Sigmoid colon (tissue), 7 donors: ENCODE measurements at places on chromosomes 1 and 21. TPM values are rescaled to one million over a fixed set of nuclear protein-coding genes. Genes with fewer than 3 reads are reported as not detected.

Gene CFHR3
- 0.09 TPM for polyA plus RNA-seq

Gene CCDC185
- not detected for polyA plus RNA-seq

Gene TMOD4
- not detected for polyA plus RNA-seq

Gene PGLYRP4
- not detected for polyA plus RNA-seq

Gene CLCA1
- 201 TPM for polyA plus RNA-seq

Gene C4BPA
- 1.2 TPM for polyA plus RNA-seq

Gene OLFM3
- polyA plus RNA-seq, result not detected

Gene WNT3A
- 0.01 TPM for polyA plus RNA-seq

Gene OR6N1
- polyA plus RNA-seq, result not detected

Gene NADK
- polyA plus RNA-seq, result 107 TPM

Gene SPRR2F
- polyA plus RNA-seq, result not detected

Gene ZNF648
- 0.04 TPM for polyA plus RNA-seq

Gene MAB21L3
- polyA plus RNA-seq, result 2.3 TPM

Gene SLC1A7
- polyA plus RNA-seq, result 0.86 TPM

Gene UTS2
- polyA plus RNA-seq, result 0.20 TPM

Gene FAM151A
- 3.2 TPM for polyA plus RNA-seq

Gene NCAM2
- polyA plus RNA-seq, result not detected

Gene CEP104
- 16.0 TPM for polyA plus RNA-seq

Gene LBR
- 62.2 TPM for polyA plus RNA-seq

Gene SELP
- polyA plus RNA-seq, result 0.23 TPM

Gene GJC2
- not detected for polyA plus RNA-seq

Gene MAP10
- polyA plus RNA-seq, result 0.46 TPM

Gene ZNF593OS
- polyA plus RNA-seq, result not detected

Gene KRTAP6-2
- polyA plus RNA-seq, result not detected

Gene GBP4
- polyA plus RNA-seq, result 3.0 TPM

Gene DFFB
- 1.8 TPM for polyA plus RNA-seq

Gene L1TD1
- polyA plus RNA-seq, result 8.0 TPM

Gene FCGR3A
- polyA plus RNA-seq, result 9.6 TPM

Gene INKA2
- polyA plus RNA-seq, result 3.0 TPM

Gene LDLRAD1
- polyA plus RNA-seq, result not detected

Gene AMY1A
- not detected for polyA plus RNA-seq

Gene GBP1
- 11.1 TPM for polyA plus RNA-seq

Gene ERG
- 2.1 TPM for polyA plus RNA-seq

Gene LCA5L
- polyA plus RNA-seq, result 0.69 TPM

Gene SPATA6
- 4.8 TPM for polyA plus RNA-seq

Gene LCE1F
- polyA plus RNA-seq, result not detected

Gene FMO3
- 1.8 TPM for polyA plus RNA-seq

Gene PHTF1
- polyA plus RNA-seq, result 8.7 TPM

Gene EXO5
- polyA plus RNA-seq, result 6.9 TPM

Gene VHLL
- not detected for polyA plus RNA-seq

Gene CDA
- polyA plus RNA-seq, result 61.6 TPM

Gene BRDT
- not detected for polyA plus RNA-seq
